ENCODE measurements at places on chromosomes 12 and 14. TPM values are rescaled to one million over a fixed set of nuclear protein-coding genes. Genes with fewer than 3 reads are reported as not detected.

GRCh38 chr12:617304-617915 lies 45.8 kb downstream of the NINJ2 start:
- DNase-seq: no peak

GRCh38 chr14:51884086-51884927 lies 23.9 kb downstream of the GNG2 start:
- no peak for DNase-seq

- no peak for DNase-seq
Observed at GRCh38 chr14:24130717-24131548, 474 bp downstream of the FITM1 start.

DNA sequence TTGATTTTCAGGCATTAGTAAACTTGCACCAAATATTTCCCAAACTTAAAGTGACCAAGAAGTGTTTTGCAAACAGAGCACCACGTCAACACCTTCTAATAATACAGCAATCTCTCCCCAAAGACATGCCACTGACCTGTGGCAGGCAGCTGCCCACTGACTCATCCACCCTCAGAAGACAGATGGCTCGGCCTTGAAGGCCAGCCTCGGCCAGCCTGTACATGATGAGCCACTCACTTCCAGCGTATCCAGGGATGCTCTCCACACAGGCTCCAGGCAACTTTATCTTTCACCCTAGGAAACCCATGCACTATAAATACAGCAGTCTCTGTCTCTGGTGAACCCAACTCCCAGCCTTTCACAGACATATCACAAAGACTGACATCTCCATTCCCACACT lies 62.7 kb downstream of the TUNAR start:
- DNase-seq: no peak

GRCh38 chr12:69886715-69887114 lies 61.7 kb downstream of the MYRFL start:
- DNase-seq: no peak

DNA sequence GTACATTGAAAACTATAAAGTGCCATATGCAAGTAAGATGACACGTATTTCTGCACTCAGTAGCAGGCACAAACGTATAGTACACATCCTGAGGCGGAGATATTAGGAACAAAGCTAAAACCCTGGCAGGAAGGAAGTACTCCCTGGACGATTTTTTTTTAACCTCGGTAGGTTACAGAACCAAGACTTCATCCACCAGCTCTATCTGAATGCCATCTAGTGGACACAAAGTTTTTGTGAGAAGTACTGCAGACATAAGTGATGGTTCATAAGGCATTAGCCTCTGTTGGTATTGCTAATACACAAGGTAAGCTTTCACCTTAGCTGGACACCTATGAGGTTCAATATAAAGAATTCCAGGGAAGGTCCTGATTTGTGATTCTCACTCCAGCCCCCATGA lies 83.0 kb upstream of the CCDC196 start:
- DNase-seq: no peak

- DNase-seq: no peak
Observed at GRCh38 chr12:116524964-116525379, 34.2 kb upstream of the MAP1LC3B2 start.

DNA sequence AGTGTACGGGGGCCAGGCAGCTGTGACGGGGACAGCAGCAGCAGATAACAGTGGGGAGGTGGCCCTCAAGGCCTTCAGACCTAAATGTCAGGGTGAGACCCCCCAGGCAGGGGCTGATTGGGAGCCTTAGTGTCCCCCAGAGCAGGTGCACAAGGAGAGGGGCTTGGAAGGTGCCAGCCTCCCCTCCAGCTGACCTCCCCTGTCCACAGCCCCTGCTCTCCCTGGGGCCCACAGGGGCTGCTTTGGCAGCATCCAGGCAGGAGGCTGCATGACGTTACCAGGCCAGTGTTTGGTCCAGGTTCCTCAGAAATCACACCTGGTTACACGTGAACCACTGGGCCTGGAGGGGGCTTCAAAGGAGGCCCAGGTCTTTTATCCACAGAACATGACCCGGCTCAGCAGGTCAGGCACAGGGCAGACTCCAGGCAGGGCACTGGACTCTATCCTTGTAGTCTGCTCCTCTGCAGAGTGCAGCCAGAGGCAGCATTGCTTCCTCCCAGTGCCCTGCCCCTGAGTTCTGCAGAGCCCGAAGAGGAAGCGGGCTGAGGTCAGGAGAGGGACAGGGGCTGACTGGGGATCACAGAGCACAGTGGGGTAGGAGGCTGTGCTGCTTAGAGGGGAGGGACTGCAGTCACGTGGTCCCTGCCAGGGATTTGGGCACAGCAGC lies 2.6 kb upstream of the TRMT61A start:
- DNase-seq: no peak

GRCh38 chr14:104888489-104889374 lies 23.7 kb downstream of the CEP170B start:
- DNase-seq: no peak

DNA sequence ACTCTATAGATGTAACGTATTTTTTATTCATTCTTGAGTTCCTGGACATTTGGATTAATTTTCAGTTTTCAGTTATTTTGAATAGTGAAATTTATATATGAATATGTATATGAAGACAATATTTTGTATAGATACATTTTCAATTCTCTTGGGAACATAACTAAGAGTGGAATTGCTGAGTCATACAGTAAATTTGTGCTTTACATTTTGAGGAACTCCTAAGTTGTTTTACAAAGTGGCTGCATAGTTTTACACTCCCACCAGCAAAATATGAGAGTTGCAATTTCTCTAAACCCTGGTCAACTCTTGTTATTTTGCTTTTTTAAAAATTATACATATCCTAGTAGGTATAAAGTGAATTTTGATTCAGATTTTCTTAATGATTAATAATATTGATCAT lies 1838.6 kb upstream of the SEL1L start:
- no peak for DNase-seq

- no peak for DNase-seq
Observed at GRCh38 chr14:102754370-102755262, 22.6 kb upstream of the TRAF3 start.

DNA sequence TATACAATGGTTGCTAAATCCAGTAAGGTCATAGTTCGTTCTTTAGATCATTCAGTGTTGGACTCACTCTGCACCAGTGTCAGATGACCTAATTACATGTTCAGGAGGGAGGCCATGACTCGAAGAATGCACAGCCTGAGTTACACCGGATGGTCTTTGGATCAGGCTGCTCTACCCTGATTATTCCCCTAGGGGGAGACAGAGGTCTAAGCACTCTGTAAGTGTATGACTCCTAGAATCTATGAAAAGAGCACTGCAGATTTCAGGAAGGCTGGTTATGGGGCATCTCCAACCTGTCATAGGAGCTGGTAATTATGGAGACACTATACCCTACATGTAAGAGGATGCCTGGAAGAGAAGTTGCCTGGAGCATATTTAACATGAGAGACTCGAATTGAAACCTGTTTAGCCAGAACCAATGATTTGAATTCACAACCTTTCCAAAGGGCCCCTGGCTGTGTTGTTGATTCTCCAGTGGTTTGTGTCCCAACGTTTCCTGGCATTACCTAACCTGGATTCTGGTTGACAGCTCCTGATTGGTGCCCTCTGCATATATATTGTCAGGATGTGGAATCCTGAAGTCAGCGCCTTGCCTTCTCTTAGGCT lies at the start of gene MUCL1:
MUCL1 (plus strand) TSS at position 584 of the 606 bp plus-strand sequence. CDS start 67 bp downstream, outside the sequence.
- peak; percentile 42 for DNase-seq

GRCh38 chr14:96095581-96096476 lies 56.7 kb downstream of the C14orf132 start:
- no peak for DNase-seq

GRCh38 chr12:56206452-56207166 lies 15.1 kb downstream of the RNF41 start:
- DNase-seq: peak; percentile 35

DNA sequence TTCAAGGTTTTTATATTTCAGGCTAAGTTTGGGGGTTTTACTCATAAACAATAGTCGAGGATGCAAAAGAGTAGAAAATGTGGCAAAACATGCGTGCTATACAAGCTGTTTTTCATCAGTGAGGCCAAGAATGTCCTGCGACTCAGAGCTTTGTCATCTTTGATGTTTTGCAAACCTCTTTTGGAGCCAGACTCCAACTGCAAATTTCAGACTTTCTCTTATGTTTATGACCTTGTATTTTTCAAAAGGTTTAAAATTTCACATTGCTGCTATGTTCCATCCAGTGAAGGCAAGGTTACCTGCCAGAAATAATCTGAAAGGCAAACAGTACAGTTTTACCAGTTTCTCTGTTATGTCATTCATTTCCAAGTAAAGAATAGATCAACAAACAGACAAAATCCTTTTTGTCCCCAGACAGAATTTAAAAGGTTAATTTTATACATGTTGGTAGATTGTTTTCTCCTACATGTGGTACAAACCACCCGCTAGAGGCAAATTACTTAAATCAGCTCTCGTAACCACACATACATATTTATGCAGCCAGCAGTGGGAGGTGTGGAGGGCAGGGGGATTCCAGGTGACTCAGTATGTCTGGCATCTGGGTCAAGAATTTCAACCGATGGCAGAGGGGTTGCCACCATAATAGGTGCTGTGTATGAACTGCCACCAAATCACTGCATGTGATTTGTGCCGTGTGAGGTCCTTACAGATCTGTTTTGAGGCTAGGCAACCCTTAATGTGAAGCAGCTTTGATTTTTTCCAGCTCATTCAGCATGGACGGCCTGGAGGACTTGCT lies 119.8 kb upstream of the CPM start:
- DNase-seq: no peak

GRCh38 chr12:38711054-38711453 lies 194.3 kb downstream of the CPNE8 start:
- no peak for DNase-seq

- DNase-seq: no peak
Observed at GRCh38 chr12:72937486-72937885, 665.3 kb downstream of the TRHDE start.

- DNase-seq: no peak
Observed at GRCh38 chr14:75861161-75861621, 120.6 kb downstream of the TGFB3 start.

DNA sequence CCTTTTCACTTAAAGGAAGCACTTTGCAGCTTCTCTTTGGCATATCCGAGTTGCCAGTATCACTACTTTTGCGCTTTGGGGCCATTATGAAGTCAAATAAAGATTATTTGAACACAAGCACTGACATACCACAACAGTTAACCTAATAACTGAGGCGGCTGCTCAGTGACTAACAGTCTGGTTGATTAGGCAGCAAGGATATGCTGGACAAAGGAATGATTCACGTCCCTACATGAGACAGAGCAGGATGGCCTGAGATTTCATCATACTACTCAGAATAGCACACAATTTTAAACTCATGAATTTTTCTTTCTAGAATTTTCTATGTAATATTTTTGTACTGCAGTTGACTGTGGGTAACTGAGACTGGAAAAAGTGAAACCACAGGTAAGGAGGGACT lies 56.9 kb upstream of the E2F7 start:
- no peak for DNase-seq

DNA sequence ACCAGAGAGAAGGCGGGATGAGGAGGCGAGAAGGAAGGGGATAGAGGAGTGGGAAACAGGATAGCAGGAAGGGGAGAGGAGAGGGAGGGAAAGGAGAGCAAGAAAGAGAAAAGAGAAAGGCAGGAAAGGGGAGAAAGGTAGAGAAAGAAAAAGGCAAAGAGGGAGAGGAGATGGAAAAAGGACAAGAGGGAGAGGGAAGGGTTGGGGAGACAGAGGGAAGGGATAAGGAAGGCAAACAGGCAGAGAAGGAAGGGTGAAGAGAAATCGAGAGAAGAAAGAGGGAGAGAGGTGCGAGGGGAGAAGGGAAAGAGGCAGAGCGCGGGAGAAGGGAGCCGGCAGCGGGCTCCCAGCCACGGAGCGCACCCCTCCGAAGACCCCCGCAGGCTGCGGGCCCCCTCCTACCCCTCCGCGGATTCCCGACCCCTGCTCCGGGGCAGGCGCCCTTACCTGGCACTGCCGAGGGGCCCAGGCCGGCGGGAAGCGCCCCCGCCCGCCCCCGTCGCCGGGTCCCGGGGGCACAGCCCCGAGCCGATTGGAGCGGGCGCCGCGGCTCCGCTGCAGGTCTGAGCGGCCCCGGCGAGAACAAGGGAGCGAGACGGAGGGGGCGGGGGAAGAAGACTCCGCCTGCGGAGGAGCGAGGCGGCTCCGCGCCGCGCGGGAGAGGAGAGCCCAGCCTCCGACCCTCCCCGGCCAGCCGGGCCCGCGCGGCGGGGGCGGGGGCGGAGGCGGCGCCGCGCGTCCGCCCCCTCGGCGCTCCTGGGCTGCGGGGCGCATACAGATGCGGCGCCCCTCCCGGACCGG lies at the start of gene CDH24:
CDH24 (minus strand) TSS at position 565 of the 801 bp plus-strand sequence. CDS start 1,787 bp downstream, outside the sequence.
- DNase-seq: peak; percentile 68

GRCh38 chr12:9756170-9756569 lies 4.5 kb downstream of the CD69 start:
- no peak for DNase-seq

- DNase-seq: no peak
Observed at GRCh38 chr12:34404377-34405285, 382.3 kb downstream of the ALG10 start.

DNA sequence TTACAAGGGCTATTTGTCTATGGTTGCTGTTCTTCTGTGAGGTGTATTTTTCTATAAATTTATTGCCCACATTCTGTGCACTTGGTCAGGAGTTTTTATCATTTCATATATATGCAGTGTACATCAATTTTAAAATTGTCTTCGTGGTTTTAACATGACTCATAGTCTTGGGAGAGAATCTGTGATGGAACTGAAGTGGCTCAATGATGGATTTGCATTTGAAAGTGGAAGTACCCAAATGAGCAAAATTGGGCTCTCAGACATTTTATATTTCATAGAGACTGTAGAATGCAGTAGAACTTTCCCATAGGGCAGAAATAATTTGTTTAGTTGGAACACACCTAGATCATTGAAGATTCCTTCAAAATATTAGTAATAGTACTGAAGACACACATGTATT lies 1.9 kb upstream of the SCFD1 start:
- peak; percentile 4 for DNase-seq

GRCh38 chr14:39247256-39247655 lies 13.5 kb downstream of the MIA2 start:
- no peak for DNase-seq

- peak; percentile 25 for DNase-seq
Observed at GRCh38 chr12:22625762-22626294, 857 bp downstream of the ETNK1 start.

GRCh38 chr12:46369474-46370379 lies 2.8 kb downstream of the SLC38A2 start:
- DNase-seq: no peak

GRCh38 chr12:25322918-25323531 lies 72.3 kb upstream of the KRAS start:
- DNase-seq: no peak

The REP15 gene
- not detected for polyA plus RNA-seq

The DACT1 gene
- 1.5 TPM for polyA plus RNA-seq

The AKAP6 gene
- polyA plus RNA-seq: 8.7 TPM

The CD27 gene
- polyA plus RNA-seq: 3.6 TPM

The DTX1 gene
- polyA plus RNA-seq: 11.0 TPM

The TSPAN8 gene
- not detected for polyA plus RNA-seq

The LGR5 gene
- polyA plus RNA-seq: not detected

The LUM gene
- not detected for polyA plus RNA-seq

The DIO3 gene
- polyA plus RNA-seq: not detected

The ERP29 gene
- 300 TPM for polyA plus RNA-seq

The CD163L1 gene
- polyA plus RNA-seq: not detected

The GDF3 gene
- polyA plus RNA-seq: not detected

The TEAD4 gene
- polyA plus RNA-seq: not detected

The KANSL2 gene
- 41.8 TPM for polyA plus RNA-seq

The MON2 gene
- polyA plus RNA-seq: 19.3 TPM

The UBR7 gene
- 31.7 TPM for polyA plus RNA-seq

Data from naive B cell (primary cell).